ENCODE measurements at places on chromosomes 5 and 9.
A peak's percentile ranks its signal among the peaks of the same experiment; 100 is the strongest.

DNA sequence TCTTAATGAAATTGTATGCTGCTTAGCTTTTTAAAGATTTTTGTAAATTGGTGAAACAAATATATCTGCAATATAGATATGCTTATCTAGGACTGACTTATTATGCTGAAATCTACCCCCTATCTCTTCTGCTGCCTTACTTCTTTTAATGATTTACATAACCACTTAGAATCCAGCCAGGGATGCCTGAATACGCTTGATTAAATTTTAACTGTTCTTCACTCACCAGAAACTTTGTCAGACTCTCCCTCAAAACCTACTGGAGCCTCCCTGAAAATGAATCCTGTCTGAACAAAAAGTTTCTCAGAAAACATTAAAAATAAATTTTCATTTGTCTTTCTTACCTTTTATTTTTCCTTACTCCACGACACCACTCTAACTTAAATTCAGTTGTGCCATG, 111.7 kb downstream of the ST8SIA4 start:
- DNase-seq, result no peak

- no peak for DNase-seq
Observed at GRCh38 chr5:59598547-59598874, 295.0 kb downstream of the PDE4D start.

DNA sequence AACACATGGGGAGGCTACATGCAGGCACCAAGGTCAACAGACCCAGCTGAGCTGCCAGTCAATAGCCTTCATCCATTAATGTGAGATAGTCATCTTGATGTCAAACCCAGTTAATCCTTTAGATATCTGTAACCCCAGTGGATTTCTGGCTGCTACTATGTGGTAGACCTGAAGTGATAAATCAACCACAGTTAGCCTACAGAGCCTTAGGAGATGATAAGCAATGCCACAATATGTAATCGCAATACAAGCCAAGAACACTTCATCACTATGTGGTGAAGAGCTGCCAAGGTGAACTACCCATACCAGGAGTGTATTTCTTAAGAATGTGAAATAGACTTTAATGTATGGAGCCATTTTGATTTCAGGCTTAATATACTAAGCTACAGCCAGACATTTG, 1175.5 kb downstream of the DTWD2 start:
- no peak for DNase-seq

GRCh38 chr9:99192786-99193465, 28.8 kb downstream of the ALG2 start:
- no peak for DNase-seq

DNA sequence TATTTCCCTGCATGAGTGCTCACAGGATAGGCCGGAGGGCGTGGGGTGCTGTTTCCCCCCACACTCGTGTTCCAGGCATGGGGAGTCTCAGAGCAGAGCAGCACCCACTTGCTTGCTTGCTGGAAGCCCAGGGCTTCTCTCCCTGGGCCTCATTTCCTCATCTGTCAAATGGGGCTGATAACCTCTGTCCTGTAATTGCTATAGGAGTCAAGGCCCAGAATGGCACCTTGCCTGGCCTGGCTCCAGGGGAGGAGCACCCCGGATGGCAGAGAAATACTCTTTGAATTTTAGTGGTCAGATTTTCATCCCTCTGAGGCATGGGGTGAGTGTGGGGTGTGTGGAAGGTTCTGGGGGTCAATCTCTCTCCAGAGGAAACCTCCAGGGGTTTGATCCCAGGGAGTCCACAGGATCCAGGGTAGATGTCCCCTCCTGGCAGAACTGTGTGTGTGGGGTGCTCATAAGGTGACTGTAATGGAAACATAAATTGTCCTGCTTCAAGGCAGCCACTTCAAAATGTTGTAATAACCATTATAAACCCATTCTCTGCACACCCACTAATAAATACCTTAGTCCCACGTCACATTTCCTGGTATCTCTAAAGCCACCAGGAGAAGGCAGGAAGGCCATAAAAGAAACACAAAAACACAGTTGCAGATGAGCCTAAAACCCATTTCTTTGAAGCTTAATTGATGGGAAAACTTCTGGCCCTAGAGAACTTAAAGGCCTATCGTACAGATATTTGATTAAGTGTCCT, 272.2 kb downstream of the FSTL4 start:
- DNase-seq, result no peak

GRCh38 chr5:59732806-59733205, 160.7 kb downstream of the PDE4D start:
- DNase-seq, result no peak

GRCh38 chr9:110936719-110937452, 101.4 kb downstream of the LPAR1 start:
- no peak for DNase-seq

DNA sequence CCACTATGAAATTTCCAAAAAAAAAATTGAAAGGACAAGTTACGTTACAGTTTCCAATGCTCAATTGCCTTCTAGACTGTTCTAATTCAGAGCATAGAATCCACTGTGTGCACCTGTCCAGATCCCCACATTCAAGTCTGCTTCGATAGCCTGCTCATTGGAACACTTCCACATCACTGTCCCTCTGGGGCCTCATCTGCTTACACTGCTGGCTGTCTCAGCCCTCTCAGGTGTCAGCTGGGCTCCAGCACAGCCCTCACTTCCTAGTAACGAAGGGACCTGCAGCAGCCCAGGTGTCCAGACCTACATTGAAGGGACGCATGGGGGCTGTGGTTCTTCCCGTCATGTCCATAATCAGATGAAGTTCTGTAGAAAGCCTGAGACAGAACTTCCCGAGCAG, 94.3 kb upstream of the EMB start:
- no peak for DNase-seq

GRCh38 chr9:18245911-18246310, 228.0 kb upstream of the ADAMTSL1 start:
- DNase-seq, result no peak

DNA sequence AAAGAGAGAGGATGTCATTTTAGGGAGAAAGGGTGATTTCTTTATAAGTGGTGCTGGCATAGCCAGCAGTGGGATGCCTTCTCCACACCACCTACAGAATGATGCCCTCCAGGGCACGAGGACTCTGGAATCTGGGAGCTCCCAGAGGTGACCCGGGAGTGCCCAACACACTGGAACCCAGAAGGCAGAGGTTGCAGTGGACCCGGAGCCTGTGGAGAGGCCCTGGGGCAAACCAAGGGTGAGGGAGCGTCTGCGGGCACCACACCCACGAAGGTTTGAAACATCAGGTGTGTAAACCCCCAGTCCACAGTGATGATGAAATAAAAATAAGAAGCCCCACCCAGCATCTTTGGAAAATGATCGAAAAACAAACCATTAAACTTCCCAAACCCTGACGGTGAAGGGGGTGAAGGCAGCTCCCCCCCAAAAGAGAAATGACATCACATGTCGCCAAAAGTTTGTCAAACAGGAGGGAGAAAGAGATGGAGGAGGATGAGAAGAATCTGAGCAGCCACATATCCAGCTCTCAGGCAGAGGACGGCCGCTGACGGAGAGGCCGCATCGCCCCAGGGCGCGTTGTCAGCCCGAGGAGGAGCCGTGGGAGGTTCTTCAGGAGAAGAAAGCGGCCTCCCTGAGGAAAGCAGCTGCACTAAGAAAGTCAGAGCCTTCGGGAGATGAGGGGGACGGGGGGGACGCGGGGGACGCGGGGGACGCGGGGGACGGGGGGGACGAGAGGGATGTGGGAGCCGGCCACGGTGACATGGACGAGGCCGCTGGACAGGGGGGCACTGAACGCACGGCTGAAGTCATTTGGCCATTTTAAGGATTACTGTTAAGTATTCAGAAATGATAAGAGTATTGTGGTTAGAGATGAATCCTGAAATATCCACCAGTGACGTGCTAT, 43.1 kb upstream of the NSMF start:
- DNase-seq, result peak; percentile 79

DNA sequence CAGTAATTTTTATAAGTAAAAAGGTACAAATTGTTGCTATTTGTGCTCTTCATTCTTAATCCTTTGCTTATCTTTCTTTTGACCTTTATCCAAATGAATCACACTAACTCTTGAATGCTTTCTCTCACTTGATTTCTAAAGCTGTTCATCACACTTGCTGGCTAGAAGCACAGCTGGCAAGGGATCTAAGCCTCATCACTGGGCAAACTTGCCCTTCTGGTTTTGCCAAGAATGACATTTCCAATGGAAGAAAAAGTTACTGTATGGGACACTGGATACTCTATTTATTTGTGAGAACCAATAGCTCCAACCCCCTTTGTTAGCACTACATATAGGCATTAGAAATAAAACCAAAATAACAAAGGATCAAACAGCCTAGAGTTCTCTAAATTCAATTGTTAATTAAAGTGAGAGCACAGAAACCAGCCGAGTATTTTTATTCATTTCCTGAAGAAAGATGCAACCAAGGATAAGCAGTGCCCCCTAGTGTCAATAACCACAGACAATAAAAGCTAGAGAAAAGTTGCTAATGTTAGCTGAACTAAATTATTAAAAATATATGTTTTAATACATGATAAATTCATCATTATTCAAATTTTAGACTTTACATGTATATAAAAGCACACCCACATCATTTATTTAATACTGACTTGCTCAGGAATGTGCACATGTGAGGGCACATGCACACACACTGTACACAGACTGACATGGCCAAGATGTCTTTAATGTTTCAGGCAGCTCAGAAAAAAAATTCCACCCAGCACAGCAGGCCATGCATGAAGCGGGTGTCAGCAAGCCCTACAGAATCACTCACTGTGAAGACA, 59.8 kb upstream of the POU5F2 start:
- no peak for DNase-seq

- no peak for DNase-seq
Observed at GRCh38 chr5:149310947-149311658, 34.2 kb upstream of the GRPEL2 start.

GRCh38 chr9:86946201-86947145, 833 bp downstream of the GAS1 start:
- DNase-seq, result peak; percentile 73

- no peak for DNase-seq
Observed at GRCh38 chr9:133269537-133270362, 5.3 kb downstream of the ABO start.

DNA sequence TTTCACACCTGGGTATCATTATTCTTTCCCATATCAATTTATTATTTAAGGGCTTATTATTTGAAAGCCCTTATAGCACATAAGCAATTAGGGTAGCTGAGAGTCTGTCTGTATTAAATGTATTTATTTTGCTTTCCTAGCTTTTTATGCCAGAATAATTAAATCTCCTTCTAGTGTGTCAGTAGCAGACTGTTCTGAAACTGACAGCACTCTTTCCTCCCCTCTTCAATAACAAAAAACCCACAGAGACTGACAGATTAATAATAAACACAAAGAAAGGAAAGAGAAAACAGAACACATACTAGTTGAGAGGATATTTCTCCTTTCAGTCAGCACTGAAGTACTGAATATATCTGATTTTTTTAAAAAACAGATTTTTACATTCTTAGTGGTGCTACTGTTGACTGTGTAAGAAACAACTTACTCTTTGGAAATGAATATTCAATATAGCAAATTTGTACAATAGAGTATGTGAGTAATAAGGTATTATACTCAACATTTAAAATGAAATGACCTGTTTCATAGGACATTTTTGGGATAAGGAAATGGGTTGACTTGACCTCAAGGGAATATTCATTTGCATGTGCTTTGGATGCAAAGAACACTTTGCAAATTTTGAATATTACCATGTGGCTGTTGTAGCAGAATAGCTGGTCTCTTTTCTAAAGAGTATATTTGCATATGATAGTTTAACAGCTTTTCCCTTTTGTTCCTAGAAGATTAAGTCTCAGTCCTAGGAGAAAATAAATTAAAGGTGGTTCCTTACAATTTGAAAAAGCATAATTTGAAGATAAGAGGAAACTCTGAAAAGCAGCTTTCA, 208.3 kb downstream of the SPATA31D1 start:
- no peak for DNase-seq

GRCh38 chr9:136793086-136793946, 2.2 kb downstream of the TMEM141 start:
- no peak for DNase-seq

DNA sequence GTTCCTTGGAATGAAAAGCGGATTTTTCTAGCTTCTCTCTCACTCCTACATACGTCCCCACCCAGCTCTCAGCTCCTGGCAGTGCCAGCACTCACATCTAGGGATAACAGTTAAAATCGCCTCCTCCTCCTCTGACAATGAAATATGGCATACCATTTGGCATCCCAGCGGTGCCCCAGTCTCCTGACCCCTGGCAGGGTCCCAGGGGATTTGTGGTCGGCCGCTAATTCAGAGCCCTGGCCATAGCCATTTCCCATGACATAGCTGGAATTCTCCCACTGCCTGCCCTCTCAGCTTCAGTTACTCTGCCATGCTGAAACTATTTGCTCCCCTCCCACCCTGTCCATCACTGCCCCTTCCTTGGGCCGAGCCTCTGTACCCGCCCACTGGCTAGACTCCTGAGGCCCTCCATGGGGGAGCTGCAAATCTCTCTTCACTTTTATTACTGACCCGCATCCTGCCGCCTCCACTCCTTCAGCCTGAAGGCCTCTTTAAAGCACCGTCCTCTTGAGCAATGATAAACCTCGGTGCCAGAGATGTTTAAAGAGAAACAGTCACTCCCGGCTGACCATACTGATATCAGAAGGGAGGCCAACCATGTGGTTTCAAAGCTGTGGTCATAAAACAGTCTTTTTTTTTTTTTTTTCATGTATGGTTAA, 139.8 kb downstream of the SLIT3 start:
- DNase-seq, result no peak

- no peak for DNase-seq
Observed at GRCh38 chr9:109471475-109472393, 26.4 kb downstream of the PTPN3 start.

DNA sequence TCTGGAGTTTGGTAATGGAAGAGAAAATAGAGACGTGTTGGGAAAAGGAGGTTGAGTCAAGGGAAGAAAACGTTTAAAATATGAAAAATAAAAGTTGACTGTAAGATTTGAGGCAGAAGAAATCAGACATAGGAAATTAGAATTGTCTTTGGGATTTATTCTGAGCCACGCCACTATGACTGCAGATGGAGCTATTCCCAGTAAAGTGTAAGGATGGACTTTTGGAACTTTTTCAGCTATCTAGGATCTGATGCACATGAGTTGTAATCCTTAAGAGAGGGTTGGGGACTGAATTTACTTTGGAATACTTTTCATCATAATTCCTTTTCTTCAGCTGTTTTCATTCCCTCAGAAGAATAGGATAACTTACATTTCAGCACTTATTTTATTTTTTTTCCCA, 336.7 kb downstream of the FAM170A start:
- DNase-seq, result no peak

- DNase-seq, result no peak
Observed at GRCh38 chr9:130498918-130499698, 54.3 kb downstream of the ASS1 start.
